ENCODE measurements at places on chromosomes 12 and 14.

- peak; percentile 74 for DNase-seq
Observed at GRCh38 chr12:109428037-109428629, 49.0 kb downstream of the KCTD10 start.

DNA sequence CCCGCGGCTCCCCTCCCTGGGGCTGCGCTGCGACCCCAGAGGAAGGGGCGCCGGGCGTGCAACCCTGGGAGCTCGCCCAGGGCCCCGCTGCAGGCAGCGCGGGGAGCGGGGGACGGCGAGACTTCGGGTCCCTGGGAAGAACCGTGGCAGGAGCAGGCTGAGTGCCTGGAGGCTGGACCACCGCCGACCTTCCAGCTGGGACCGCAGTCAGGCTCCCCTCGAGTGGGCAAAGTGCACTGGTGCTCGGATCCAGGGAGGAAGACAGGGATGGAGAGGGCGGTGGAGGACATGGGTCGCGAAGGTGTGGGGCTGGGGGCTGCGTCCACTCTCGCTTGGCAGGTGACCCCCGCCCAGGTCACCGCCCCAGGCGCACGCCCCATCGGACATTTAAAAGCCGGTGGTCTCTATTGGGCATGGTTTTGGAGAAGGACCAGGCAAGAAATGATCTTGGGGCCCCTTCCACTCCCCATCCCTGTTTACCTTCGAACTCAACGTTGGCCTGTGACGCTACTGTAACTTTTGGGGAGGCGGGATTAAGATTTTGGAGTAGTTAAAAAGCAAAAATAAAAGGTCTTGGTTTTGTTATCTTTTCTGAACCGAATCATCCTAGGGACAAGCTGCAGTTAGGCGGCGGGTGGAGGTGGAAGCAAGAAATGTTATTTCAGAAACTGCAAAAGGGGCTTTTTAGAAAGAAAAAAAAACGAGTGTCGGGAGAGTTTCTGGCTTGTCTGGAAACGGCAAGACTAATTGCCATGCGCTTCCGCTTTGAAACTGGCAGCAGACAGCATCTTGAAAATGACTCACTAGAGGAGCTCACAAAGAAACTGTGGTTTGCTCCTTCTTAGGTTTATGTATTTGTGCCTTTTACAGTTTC lies 1.0 kb downstream of the ELK3 start:
- DNase-seq = peak; percentile 18

GRCh38 chr12:49980501-49981349 lies 8.0 kb downstream of the AQP6 start:
- DNase-seq = no peak

GRCh38 chr14:24943024-24943423 lies 106.9 kb downstream of the STXBP6 start:
- DNase-seq = peak; percentile 74

GRCh38 chr12:4308334-4308950 lies 12.6 kb upstream of the TIGAR start:
- no peak for DNase-seq

GRCh38 chr12:46562625-46563225 lies 190.2 kb upstream of the SLC38A2 start:
- DNase-seq = no peak

- no peak for DNase-seq
Observed at GRCh38 chr14:24052656-24053547, 1.1 kb downstream of the CARMIL3 start.

GRCh38 chr12:110369992-110370391 lies 33.5 kb downstream of the ANAPC7 start:
- DNase-seq = no peak

GRCh38 chr12:130799051-130799450 lies 40.0 kb downstream of the STX2 start:
- DNase-seq = no peak

DNA sequence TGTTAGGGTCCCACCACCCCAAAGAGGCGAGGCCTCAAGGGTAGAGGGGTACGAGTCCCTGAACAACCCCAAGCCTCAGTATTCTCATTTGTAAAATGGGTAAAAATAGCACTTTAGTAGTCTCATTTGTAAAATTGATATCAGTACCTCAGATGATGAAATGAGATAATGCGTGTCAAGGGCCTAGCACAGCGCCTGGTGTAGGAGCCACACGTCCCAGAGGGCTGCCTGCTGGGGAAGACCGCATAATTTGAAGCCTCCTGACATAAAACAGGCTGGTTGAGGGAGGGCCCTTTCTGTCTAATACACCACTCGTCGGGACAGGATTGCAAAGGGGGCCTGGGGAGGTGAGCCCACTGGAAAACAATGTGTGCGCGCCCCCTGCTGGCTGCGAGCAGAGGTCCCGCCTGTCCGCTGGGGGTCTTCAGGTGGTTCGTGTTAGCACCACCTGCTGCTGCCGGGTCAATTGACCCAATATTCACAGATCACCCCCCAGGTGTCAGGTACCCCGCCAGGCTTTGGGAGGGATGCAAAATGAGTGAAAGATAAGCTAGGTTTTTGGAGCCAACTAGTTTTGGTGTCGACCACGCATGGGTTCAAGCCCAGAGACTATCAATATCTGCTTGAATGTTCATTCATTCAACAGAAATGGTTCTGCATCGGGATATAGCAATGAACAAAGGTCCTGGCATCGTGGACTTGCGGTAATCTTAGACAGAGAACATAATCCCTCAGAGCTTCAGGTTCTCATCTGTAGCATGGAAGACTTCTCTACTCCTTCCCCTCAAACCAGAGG lies 24.7 kb upstream of the IRF2BPL start:
- no peak for DNase-seq

- peak; percentile 87 for DNase-seq
Observed at GRCh38 chr12:4276524-4277204, 3.1 kb downstream of the CCND2 start.

DNA sequence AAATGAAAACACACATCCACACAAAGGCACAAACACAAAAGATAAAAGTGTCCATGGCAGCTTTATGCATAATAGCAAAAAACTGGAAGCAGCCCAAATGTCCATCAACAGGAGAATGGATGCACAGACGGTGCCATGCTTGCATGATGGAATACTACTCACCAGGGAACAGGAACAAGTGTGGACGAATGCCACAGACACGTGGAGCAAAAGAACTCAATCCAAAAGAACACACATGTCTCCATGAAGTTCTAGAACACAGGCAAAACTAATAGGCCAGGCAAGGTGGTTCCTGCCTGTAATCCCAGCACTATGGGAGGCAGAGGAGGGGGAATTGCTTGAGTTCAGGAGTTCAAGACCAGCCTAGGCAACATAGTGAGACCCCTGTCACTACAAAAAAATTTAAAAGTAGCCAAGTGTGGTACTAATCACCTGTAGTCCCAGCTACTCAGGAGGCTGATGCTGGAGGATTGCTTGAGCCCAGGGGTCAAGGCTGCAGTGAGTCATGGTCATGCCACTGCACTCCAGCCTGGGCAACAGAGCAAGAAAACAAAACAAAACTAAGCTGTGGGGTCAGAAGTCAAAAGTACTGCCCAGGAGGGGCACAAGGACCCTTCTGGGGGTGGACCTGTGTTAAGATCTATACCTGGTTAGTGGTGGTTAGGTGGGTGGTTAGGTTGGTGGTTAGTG lies 7.3 kb upstream of the TMEM119 start:
- no peak for DNase-seq

DNA sequence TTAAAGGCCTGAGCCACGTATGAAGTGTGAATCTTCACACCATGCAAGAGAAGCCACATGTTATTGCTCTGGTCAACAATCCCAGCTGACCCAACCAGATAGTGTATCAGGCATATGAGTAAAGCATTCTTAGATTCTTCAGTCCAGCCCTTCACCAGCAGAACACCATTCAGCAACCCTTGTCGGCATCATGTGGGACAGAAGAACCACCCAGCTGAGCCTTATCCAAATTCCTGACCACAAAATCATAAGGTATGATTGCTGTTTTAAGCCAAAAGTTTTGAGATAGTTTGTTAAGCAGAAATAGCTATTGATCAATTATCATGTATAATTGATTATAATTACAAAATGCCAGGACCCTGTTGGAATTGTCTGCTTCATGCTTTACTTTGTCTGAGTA lies 664.9 kb downstream of the VRK1 start:
- DNase-seq = no peak

- DNase-seq = no peak
Observed at GRCh38 chr14:74902941-74903705, 19.9 kb downstream of the RPS6KL1 start.

- no peak for DNase-seq
Observed at GRCh38 chr12:108802101-108802961, 55.1 kb downstream of the SSH1 start.

DNA sequence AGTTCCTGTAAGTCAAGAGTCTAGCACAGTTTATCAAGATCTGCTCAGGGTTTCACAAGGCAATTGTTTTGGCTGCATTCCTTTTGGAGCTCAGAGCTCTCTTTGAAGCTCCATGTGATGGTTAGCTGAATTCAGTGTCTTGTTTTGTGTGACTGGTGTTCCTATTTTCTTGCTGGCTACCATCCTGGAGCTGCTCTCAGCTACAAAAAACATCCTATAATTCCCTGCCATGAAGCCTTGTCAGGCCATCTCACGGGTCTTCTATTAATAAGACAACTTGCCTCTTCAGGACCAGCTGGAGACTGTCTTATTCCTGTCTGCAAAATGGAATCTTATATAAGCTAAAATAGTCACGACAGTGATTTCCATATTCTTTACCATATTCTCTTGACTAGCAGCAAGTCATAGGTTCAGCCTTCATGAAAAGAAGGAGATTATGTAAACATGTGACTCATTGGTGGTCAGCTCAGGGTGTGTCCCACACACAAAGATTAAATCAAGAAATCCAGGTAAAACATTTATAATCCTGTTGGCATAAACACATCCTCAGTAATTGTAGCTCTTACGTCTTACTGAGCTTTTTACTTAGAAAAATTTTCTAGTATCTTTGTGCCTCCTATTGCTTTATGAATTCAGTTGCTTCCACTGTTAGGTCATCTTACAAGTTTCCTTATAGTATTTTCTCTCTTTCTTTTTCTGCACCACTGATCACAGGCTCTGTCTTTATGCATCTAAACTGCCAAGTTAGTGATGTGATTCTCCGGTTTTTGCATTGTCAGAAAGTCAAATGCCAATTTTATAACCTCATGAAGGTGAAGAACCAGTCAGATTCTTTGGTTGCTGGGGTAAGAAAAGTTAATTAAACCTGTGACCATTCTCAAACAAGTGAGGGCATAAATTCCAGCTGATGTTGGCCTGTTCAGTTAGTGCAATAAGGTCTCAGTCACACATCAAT lies 378.5 kb upstream of the MGAT4C start:
- DNase-seq = no peak

- DNase-seq = no peak
Observed at GRCh38 chr14:103386713-103387329, 1.6 kb downstream of the MARK3 start.

- no peak for DNase-seq
Observed at GRCh38 chr12:56988207-56988739, 18.1 kb downstream of the ZBTB39 start.

GRCh38 chr12:128365651-128366231 lies 98.8 kb downstream of the TMEM132C start:
- DNase-seq = no peak

DNA sequence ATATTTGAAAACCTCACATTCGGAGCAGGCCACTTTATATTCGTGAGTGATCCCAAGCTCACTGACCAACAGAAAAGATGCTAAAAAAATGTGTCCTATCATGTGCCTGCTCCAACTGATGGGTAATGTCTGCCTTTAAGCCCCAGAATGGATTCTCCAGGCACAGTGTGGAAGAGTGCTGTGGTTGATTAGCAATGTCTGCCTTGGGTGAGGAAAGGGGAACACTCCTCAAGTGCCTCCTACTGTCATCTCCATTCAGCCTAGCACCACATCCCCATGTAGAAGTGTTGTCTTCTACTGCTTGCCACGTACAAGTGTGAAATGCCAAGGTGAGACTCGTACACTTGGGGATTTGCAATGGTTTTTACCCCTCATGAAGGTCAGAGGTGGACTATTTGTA lies 199.3 kb downstream of the SLC41A2 start:
- DNase-seq = no peak

DNA sequence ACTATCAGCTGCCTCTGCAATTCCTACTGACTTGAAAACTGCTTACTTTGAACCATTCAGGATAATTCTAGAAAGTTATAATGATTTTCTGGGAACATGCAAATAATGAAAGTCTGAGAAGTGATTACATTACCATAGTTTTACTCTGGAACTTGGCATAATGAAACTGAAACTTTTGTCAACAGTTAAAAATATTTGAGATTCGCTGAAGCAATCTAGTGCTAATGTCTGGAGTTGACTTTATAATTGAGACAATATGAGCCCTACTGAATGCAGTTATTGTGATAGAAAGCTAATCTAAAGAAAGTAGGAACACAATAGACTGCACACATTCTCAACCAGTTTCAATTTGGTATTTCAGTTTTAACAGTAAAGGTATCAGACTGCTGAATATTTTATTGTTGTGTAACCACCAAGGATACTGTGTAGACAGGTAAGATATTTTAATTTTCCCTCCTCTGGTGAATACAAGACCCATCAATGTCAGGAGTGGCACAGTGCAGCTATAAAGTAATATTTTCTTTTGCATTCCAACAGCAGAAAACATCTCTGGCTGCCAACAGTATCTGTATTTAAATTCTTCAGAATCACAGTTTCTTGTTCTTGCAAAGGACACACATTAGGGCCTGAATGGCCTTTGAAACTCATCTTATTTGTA lies 483.5 kb downstream of the ATP23 start:
- DNase-seq = no peak

Data from NCI-H1105 treated with DMSO at 0.1 percent for 48 hours (cell line).